Suprapubic skin (tissue), 4 donors: ENCODE measurements at places on chromosomes 1 and 21. TPM values are rescaled to one million over a fixed set of nuclear protein-coding genes. Genes with fewer than 3 reads are reported as not detected.

DNA sequence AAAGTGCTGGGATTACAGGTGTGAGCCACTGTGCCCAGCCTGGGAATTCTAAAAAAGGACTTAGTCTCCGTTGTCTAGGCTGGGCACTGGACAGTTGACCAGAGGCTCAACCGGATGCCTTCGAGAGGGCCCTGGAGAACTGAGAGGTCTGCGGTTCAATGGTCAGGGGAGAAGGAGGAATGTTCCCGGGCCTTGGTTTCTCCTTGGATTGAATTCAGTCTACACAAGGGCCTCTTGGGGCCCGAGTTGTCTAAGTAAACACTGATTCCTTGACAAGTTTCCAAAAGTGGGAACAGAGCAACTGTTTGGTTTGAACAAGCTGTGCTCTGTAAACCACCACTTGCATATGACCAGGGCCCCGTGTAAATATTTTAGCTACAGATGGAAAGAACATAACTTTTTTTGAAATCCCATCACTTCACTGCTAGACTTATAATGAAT lies 29.1 kb upstream of the CAPZB start:
- no peak for DNase-seq

- no peak for DNase-seq
These were observed 1.3 kb downstream of the LINGO4 start for GRCh38 chr1:151803915-151804314.

DNA sequence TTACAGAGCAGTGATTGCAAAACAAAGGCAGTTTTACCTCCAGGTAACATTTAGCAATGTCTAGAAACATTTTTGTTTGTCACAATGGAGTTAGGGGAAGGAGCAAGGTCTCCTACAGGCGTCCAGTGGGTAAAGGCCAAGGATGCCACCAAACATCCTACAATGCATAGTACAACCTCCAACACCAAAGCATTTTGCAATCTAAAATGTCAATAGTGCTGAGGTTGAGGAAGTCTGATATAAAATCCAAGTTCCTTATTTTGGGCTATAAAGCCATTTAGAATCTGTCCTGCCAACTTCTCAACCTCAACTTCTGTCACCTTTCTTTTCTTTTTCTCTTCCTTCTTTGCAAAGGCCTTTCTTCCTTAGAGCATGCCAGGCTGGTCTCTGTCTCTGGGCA lies 111.2 kb downstream of the FASLG start:
- no peak for DNase-seq

DNA sequence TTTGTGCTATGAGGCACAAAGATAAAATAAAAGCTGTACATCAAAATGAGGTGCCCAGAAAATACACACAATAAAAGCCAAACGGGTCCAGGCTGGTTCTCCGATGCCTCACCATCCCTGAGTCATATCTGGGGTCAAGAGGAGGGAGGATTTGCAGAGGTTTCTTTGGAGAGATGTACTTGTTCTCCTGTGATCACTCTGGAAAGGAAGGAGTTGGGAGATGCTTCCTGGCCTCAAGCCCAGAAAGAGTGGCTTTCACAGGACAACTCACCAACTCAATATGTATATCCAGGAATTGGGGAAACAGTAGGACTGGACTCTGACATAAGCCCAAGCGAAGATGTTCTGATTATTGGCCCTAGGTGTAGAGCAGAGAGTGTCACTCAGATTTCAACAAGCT lies 51.9 kb downstream of the DIPK1A start:
- no peak for DNase-seq

DNA sequence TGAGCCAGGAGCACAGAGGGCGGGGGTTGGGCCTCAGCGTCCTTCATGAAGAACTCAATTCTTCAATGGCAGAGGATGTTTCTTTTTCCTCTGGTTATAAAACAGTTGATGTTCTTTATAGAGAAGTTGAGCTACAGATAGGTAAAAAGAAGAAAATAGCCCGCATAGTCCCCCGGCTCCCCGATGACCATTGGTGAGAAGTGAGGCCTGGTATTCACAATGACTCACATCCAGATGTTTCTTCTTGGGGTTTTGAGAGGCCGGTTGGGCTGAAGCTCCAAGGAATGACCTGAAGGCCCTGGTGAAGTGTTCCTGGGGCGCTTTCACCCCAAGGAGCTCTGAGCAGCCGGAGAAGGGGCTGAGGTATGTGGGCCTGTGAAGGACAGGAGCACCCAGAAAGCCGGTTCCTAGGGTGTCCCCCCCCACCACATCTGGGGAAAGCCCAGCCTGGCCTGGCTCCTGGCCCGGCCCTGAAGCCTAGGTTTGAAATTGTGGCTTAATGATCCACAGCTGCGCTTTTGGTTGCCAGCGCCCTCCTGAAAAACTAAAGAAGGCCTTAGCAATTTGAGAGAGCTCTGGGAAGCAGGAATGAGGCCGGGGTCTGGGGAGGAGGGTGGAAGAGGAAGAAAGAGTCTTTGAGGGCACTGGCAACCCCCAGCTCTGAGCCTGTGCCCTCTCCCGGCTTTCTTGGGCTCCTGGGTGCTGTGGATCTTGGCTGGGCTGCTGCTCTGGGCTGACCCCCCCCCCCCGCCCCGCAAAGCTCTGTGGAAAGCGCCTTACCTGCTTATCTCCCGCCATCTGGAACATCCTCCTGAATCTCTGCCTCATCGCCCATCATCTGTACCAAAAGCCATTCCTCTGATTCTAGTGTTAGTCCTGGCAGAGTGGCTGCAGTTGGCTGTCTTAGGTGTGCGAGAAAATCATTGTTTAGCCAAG lies 444.7 kb downstream of the CAMTA1 start:
- no peak for DNase-seq

DNA sequence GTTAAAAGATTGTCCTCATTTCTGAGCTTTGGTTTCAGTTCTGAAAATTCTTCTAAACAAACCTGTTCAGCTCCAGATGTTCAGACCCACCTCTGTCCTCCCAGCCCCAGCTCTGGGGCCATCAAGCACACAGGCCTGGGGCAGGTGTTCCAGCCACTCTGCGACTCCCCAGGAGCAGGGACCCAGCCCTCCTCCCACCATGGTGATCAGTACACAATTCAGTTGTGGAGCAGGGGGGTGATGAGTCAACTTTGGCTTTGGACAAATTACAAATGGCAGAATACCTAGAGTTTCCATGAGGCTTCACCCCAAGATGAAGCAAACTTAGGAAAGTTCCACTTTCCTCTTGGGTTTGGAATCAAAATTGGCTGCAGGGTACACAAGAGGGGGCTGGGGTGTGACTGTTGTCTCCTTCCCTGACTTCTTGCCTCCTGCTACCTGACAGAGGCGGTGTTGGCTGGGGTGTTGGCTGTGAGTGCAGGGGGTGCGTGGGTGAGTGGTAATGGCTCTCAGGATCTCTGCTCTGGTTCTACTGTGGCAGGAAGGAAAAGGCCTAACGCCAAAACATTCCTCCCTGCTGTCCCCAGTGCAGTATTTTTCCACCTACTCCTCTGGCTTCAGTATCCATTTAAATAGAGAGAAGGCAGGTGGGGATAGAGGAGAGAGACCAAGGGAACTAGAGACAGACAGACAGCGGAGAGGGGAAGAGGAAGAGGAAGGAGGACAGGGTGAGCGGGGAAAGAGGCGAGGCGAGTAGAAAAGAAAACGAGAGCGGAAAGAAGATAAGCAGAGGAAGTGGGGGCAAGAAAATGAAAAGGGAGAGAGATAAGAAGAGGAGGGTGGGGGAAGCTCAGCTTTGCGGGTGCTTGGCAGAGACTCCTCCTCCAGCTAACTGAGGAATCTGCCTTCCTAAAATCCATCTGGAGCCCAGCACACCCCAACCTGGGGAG lies 20.6 kb upstream of the LRRN2 start:
- DNase-seq = peak; percentile 50

DNA sequence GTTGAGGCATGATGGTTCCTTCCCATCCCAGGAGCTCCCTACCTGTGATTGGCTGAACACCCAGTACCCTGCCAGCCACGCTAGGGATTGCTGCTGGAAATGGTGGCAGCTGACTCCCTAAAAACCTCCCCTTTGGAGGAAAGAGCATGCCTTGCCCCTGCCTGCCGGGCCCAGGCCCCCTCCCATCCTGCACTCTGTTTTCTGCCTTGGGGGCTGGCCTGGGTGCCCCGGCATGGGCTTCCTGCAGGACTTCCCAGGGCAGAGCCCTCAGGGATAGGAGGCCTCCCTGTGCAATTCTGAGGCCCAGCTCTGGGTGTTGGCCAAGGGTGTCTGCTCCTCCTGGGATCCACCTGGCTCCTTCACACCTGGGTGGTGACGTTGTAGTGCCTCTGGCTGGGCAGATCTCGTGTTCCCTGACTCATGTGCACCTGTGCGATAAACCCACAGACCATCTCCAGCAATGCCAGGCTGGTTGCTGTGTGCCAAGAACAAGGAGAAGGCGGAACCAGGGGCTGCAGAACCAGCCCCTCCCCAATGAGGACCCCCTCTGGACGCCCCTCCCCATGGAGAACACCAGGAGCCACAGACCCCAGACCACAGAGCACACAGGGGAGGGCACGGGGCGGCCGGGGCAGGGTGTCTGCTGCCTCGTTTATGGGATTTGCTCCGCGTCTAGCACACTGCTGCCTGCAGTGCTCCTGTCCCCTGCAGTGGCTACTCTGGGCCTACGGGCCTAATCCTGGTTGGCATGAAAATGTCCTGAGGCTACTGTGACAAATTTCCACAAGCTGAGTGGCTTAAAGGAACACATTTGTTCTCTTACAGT lies 13.6 kb downstream of the CSTB start:
- no peak for DNase-seq

IL20 gene
- 0.76 TPM for total RNA-seq

GSTM3 gene
- 288 TPM for total RNA-seq

NBPF4 gene
- not detected for total RNA-seq

SPRR1A gene
- total RNA-seq = 66.5 TPM

- no peak for DNase-seq
These were observed 48.9 kb downstream of the SLC66A1 start for GRCh38 chr1:19360843-19361610.

EDN2 gene
- 2.3 TPM for total RNA-seq

NTMT2 gene
- not detected for total RNA-seq

DNA sequence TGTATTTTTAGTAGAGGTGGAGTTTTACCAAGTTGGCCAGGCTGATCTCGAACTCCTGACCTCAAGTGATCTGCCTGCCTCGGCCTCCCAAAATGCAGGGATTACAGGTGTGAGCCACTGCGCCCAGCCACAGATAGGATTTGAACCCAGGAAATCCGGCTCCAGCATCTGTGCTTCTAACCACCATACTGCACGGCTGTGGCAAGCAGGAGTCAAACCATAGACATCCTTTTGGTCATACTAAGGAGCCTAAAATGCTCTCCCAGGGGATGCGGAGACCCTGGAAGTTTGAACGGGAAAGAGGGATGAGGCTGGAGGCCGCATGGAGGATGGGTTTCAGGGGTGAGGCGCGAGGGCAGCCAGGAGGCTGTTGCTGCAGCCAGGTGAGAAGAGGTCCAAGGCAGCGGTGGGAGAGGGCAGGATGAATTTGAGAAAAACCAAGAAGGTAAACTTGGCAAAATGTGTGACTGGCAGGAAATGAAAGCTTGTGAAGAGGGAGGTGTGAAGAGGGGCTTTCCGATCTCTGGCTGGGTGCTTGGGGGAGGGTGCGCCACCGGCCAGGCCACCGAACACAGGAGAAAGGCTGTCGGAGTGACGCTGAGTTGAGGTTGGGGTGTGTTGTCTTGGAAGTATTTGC lies 24.0 kb upstream of the CDK18 start:
- no peak for DNase-seq

FAM110D gene
- 3.6 TPM for total RNA-seq

GRCh38 chr1:30656171-30656940 lies 67.0 kb downstream of the MATN1 start:
- no peak for DNase-seq

ARHGEF10L gene
- total RNA-seq = 97.7 TPM

- DNase-seq = no peak
These were observed 10.7 kb upstream of the EPHB2 start for GRCh38 chr1:22699681-22700520.

GRCh38 chr1:184577319-184577718 lies 177.3 kb downstream of the EDEM3 start:
- DNase-seq = peak; percentile 64

GRCh38 chr1:172895050-172895460 lies 155.7 kb downstream of the TNFSF18 start:
- no peak for DNase-seq

ILDR2 gene
- 0.70 TPM for total RNA-seq

DNA sequence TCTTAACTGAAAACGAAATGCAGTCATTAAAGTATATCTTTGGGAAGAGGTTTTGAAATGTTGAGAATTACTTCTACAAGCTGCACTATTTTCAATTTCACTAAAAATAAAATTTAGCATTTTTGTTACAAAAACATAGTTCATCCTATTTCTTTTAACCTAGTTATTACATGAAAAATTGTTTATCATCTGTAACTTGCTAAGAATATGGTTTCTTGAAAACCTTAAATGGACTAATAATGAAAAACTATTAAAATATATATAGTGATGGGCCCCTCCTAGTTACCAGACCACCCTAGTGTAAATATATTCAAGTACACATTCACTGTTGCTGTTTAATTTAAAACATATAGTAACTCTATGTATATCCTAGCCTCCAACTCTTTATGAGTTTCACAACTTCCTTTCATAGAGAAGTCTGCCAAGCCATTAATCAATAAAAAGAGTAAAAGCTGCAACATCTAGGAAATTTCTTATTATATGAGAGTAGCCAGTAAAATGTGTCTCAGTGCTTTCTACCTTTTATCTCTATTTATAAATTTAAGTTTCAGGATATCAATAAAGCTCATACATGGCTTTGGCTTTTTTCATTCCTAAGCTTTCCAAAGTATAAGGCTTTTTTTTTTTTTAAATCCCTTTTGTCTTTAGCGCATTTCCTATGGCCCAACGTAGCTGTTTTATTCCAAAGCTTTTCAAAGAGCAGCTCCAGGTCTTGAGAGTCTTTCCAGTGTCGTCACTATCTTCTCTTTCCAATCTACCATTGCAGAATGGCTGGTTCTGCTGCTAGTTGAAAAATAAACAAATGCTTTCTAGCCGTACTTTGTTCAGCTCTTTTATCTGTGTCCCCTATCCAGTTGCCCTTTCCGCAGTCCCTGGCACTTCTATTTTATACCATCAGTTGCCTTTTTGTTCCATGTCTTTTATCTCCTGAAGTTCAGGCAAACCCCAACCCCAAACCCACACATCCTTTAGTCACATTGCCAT lies 6.5 kb downstream of the IRF2BP2 start:
- no peak for DNase-seq

DNA sequence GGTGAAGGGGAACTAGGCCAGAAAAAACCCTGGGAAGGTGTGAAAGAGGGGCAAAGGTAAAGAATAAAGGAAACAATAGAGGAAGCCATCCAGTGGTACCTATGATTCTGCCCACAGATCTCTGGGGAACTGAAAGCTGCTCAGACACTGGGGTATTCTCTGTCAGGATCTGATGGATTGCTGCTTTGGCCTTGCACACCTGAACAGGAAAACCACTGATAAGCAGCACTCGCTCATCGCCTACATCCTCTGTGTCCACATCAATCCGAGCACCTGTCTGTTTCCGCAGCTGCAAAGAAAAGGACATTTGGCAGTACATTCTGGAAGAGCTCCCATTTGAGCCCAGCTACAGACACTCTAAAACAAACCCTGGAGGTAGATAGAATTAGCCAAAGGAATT lies 10.4 kb downstream of the TDRKH start:
- no peak for DNase-seq

- DNase-seq = no peak
These were observed 147.1 kb downstream of the CNIH3 start for GRCh38 chr1:224763126-224763775.

HPCA gene
- not detected for total RNA-seq

- no peak for DNase-seq
These were observed 213.0 kb downstream of the CAMTA1 start for GRCh38 chr1:6998267-6998666.

TCEA3 gene
- 93.1 TPM for total RNA-seq

WDR3 gene
- total RNA-seq = 17.4 TPM

- DNase-seq = no peak
These were observed 169.5 kb upstream of the L1TD1 start for GRCh38 chr1:62025154-62025553.

GRCh38 chr1:218718977-218719376 lies 373.8 kb downstream of the TGFB2 start:
- DNase-seq = no peak
